ENCODE measurements at places on chromosomes 4 and X.

GRCh38 chrX:141732031-141732430 lies 33.5 kb upstream of the SPANXD start:
- no peak for DNase-seq

DNA sequence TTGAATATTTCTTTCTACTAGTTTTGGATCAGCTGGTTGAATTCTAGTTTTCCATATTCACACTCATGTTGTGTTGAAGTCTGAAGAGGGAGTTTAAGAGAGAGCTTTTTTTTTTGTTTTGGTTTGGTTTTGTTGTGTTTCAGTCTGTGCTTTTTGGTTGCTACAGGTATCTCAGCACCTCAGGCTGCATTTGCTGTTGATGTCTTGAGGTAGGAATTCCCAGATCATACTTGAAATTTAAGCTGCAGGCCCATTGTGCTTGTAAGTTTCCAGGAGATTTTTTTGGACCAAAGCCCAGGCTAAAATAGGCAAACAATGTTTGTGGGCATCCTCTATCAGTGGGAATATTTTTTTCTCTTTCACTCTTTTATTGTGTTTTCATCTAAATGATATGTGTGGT lies 190.2 kb upstream of the AGA start:
- no peak for DNase-seq

GRCh38 chrX:9204560-9204959 lies 170.6 kb upstream of the FAM9B start:
- no peak for DNase-seq

GRCh38 chr4:163544407-163545038 lies 50.0 kb downstream of the TMA16 start:
- peak; percentile 64 for DNase-seq

DNA sequence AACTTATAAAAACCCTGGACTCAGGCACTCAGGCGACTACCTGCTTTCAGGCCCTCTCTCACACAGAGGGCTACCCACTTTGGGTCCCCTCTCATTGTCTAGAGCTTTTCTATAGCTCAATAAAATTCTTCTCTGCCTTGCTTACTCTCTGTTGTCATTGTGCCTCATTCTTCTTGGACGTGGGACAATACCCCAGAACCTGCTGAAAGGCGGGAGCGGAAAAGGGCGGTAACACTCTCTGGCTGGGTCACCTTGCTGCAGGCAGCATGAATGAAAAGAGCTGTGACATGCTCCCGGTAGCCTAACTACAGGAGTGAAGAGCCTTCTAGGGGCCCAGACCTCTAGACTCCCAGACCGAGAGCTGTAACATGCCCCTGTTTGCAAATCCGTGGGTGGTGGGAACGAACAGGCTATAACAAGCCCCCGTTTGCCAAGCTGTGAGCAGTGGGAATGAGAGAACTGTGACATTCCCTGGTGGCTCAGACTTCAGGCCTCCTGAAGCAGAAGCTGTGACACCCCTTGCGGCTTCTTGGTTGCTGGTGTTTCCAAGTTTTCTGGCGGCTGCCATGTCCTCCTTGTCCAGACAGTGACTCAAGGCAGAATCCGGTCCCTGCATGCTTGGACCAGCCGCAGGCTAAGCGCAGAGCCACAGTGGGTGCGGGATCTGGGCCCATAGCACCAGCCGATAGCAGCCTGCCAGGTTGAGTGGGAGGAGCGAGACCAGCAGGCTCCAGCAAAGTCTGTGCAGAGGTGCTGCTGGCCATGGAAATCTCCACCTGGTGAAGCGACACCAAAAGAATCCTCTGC lies 684.6 kb downstream of the ARAP2 start:
- no peak for DNase-seq

GRCh38 chrX:87805829-87806490 lies 288.4 kb downstream of the KLHL4 start:
- DNase-seq = no peak

- no peak for DNase-seq
Measured at GRCh38 chrX:153922932-153923857, 2.9 kb downstream of the ARHGAP4 start.

DNA sequence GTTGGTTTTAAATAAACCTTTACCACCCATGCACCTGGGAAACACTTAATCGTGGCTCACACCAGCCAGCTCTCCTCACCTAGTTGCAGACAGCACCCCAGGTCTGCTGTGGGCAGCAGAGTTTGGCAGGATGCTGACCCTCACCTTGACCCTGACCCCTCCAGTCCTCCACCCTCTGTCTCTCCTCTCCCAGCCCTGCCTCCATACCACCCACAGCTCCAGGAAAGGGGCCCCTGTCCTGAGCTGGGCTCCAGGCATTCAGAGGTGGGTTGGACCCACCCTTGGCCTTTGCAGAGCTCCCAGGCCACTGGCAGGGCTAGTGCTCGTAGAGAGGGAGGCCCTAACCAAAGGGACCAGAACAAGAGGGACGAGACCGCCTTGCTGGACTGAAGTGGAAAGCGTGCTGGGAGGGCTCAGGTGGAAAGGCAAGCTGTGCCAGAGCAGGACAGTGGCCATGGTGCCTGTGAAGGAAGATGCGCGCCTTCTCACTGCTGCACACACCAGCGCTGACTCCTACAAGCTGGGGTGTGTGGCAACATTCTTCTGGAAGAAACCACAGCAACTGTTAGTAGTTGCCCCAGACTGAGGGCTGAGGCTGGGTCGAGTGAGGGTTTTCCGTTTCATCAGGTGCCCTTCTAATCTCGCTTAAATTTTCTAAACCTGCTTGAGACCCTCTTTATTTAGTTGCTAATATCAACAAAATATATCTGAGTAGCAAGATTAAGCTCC lies 10.7 kb upstream of the S100P start:
- no peak for DNase-seq
